ENCODE measurements at places on chromosomes 3 and 15.

- no peak for DNase-seq
These were observed 17.9 kb upstream of the ATOSA start for GRCh38 chr15:52697051-52697450.

- DNase-seq: no peak
These were observed 25.2 kb downstream of the GASK1A start for GRCh38 chr3:43004282-43004681.

- DNase-seq: no peak
These were observed 120.2 kb downstream of the EPHA3 start for GRCh38 chr3:89227634-89228033.

GRCh38 chr15:99211926-99212325 lies 37.5 kb downstream of the TTC23 start:
- no peak for DNase-seq

- DNase-seq: no peak
These were observed 270.7 kb upstream of the SLITRK3 start for GRCh38 chr3:165466856-165467255.

GRCh38 chr3:12891985-12892839 lies 50.8 kb upstream of the RPL32 start:
- DNase-seq: peak; percentile 20

DNA sequence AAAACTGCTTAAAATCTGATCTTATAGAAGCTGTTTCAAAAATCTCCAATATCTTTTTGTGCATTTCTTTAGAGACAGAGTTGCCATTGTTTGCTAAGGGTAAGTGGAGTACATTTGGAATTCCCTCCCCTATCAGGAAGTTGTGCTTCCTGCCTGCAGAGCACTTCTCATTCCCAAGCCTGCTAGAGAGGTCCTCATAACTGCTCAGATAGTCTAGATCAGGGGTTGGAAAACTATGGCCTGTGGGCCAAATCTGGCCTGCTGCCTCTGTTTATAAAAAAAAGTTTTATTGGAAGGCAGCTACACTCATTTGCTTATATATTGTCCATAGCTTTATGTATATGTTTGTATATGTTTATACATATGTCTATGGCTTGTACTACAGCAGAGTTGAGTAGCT lies 333.7 kb upstream of the PROK2 start:
- DNase-seq: no peak

- no peak for DNase-seq
These were observed 485.7 kb upstream of the ZNF385D start for GRCh38 chr3:22236490-22237270.

DNA sequence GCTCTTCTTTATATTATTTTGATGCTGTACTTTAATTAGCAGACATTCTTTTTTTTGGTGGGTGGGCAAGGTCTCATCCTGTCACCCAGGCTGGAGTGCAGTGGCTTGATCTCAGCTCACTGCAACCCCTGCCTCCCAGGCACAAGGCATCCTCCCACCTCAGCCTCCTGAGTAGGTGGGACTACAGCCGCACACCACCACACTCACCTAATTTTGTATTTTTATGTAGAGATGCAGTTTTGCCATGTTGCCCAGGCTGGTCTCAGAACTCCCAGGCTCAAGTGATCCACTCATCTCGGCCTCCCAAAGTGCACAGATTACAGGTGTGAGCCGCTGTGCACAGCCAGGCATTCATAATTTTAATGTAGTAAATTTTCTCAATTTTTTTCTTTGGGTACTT lies 608.1 kb downstream of the ZNF385D start:
- no peak for DNase-seq
